ENCODE measurements at places on chromosomes 5 and 9.

DNA sequence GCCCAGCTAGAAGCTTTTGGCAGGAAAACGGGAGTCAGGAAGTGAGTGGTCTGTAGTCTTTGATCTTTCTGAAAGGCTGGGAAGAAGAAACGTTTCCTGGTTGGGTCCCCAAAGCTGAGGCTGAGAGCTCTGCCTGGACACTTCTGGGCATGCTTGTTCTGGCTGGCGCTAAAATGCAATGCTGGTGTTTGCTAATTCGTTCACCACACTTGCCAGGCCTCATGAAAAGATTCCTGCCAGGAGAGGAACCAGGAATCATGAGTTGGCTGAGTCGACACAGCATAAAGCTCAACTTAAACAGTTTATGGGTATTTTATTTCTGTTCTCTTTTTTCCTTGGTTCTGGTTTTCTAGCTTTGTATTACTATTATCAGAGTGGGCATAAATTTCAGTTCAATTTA lies 10.7 kb upstream of the PTGR1 start:
- peaks cover 4% of the 10 kb centered on the region for H3K27me3 ChIP-seq
- H3K27ac ChIP-seq: no peak overlapping the region
- no peaks in the 10 kb centered on the region for H3K4me1 ChIP-seq
- no peak for DNase-seq

- H3K4me1 ChIP-seq: peaks cover 31% of the 10 kb centered on the region
- peak overlapping the region; percentile 30 for H3K27ac ChIP-seq
- peak overlapping the region; percentile 12 for H3K4me3 ChIP-seq
- no peak for DNase-seq
Measured at GRCh38 chr5:33362915-33363314, 77.8 kb upstream of the TARS1 start.

DNA sequence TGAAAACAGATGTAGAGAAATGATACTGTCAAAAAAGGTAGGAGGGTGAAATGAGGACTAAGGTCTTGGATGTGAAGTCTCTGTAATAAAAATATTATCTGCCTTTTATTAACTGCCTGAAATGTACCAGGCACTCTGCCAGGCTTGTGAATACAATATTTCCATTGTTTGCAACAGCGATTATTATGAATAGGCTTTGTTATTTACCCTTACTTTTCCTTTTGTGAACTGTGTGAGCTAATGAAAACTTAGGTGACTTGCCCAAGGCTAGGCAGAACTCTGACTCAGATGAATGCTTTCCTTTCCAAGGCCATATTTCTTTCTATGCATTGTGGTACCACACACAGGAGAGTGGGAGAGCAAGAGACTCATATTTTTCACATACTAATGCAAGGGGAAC lies 204.1 kb downstream of the CDH12 start:
- peaks cover 4% of the 10 kb centered on the region for H3K4me1 ChIP-seq
- no peaks in the 10 kb centered on the region for H3K36me3 ChIP-seq
- no peak overlapping the region for H3K4me3 ChIP-seq

GRCh38 chr5:127997201-127997704 lies 86.3 kb upstream of the SLC12A2 start:
- H3K27me3 ChIP-seq: no peaks in the 10 kb centered on the region
- no peak for DNase-seq
- H3K4me3 ChIP-seq: no peak overlapping the region
- H3K27ac ChIP-seq: no peak overlapping the region

DNA sequence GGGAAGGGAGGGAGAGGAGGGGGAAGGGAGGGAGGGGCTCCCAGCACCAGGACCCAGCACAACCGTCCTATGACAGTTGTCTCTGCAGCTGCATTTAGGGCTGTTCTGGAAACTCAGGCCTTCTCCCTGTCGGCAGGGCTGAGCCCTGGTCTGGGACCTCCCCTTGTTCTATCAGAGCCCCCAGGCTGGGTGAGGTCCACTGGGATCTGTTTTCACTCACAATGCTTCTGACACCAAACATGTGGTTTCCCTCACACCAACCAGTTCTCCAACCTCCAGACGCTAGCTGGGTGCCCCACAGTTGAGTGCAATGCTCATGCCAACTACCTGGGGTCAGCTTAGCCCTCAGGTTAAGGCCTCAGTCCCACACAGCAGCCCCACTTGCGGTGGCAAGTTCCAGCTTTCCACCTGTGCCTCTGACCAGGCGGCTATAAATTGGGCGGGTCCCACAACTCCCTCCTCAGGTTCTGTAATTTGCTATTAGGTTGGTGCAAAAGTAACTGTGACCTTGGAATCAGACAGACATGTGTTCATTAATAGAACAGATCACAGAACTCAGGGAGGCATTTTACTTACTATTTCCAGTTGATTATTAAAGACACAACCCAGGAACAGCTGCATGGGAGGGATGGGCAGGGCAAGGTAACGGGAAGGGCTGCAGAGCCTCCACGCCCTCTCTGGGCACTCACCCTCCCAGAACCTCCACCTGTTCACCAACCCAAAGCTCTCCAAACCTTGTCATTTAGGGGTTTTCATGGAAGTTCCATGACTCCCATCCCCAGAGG lies 13.5 kb downstream of the ADAMTS2 start:
- no peak overlapping the region for H3K27ac ChIP-seq
- peaks cover 2% of the 10 kb centered on the region for H3K27me3 ChIP-seq
- H3K36me3 ChIP-seq: no peaks in the 10 kb centered on the region
- H3K4me3 ChIP-seq: no peak overlapping the region

GRCh38 chr9:121954477-121955140 lies 138.5 kb downstream of the TTLL11 start:
- no peaks in the 10 kb centered on the region for H3K27me3 ChIP-seq
- peaks cover 2% of the 10 kb centered on the region for H3K36me3 ChIP-seq
- H3K4me1 ChIP-seq: peaks cover 6% of the 10 kb centered on the region
- DNase-seq: no peak

DNA sequence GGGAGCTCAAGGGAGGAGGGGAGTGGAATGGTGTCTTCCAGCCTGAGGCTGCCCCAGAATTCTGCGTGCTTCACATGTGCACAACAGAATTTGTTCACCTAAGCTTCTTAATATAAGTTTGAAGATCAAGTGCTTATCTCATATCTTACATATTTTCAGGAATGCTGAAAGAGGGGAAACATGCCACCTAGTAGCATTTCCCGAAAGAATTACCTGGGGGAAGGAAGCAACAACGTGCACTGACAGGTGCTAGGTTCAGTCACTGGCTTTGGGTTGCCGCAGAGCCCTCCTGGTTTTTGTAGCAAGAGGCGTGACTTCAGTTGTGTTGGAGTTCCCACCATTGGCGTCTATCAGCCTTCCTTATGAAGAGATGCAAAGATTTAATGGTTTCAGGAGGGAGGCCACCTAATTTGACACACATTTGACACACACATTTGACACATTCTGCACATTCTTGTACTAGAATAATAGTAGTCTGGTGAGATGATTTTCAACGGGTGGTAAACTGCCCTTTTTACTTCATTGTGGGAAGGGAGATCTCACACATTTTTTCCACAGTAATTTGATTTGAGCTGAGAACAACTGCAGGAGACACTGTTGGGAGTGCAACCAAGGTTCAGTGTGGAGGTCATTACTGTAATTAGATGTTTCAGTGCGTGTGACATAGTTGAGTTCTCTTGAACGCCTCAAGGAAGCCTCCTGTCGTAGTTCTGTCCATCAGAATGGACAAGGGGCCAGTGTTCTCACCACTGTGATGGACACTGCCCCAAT lies 481.3 kb downstream of the CCDC171 start:
- no peak overlapping the region for H3K27ac ChIP-seq
- H3K4me3 ChIP-seq: no peak overlapping the region
- peaks cover 1% of the 10 kb centered on the region for H3K4me1 ChIP-seq
- DNase-seq: no peak

GRCh38 chr9:93244510-93245436 lies 60.8 kb downstream of the WNK2 start:
- H3K4me1 ChIP-seq: peaks cover 23% of the 10 kb centered on the region
- no peak for DNase-seq
- H3K27ac ChIP-seq: no peak overlapping the region
- H3K27me3 ChIP-seq: no peaks in the 10 kb centered on the region
- H3K4me3 ChIP-seq: no peak overlapping the region
- H3K36me3 ChIP-seq: no peaks in the 10 kb centered on the region

GRCh38 chr5:127550652-127551409 lies 33.4 kb downstream of the PRRC1 start:
- H3K27ac ChIP-seq: no peak overlapping the region
- H3K4me3 ChIP-seq: no peak overlapping the region
- no peaks in the 10 kb centered on the region for H3K27me3 ChIP-seq
- peaks cover 5% of the 10 kb centered on the region for H3K4me1 ChIP-seq
- H3K36me3 ChIP-seq: peaks cover 19% of the 10 kb centered on the region

DNA sequence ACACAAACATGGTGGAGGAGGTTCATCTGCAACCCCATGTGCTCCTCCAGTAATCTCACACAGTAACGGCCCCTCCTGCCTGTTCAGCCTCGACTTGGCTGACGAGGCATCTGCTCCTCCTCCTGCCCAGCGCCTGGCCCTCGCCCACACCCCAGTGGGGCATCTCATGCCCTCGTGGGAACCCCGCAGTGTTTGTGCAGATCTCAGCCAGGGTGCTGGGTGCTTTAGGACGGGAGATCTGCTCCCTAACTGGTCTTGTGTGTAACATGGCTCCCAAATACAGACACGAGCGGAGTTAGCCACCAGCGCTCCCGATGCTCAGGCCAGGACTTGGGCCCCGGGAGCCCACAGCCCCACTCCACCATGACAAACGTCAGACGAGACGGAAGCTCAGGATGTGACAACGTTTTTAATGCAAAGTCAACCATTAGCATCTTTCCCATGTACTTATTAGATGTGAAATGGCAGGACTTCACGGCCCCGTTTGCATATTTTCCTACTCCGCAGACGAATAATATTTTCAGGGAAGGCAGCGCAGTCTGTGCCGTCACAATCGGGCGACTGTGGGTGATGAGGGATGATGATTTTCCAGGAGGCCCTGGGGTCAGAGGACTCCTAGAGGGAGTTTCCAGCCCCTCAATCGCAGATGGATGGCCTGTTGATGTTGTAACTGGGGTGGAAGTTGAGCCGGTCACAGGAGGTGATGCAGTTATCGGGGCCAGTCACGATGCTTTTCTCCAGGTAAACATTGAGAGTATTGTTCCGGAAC lies 5.5 kb upstream of the MRPS2 start:
- H3K27me3 ChIP-seq: no peaks in the 10 kb centered on the region
- no peak overlapping the region for H3K27ac ChIP-seq
- peaks cover 8% of the 10 kb centered on the region for H3K4me1 ChIP-seq
- H3K4me3 ChIP-seq: peak overlapping the region; percentile 28
- H3K36me3 ChIP-seq: no peaks in the 10 kb centered on the region

DNA sequence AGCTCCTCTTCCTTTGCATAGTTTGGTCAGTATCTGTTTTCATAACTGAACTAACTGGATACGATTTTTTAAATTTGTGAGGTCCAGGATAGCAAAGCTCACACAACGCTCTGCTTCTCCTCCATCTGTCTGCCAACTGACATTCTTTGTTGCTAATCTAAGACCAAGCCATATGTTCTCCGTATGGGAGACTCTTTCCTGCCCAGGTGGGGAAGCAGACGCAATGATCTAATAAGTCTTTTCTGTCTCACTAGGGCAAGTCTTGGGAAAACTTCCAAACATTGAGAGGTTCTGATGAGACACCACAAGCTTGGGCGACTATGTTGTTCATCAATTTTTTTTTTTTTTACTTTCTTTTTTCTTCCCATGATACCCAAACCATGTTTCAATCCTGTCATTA lies 558.5 kb downstream of the EFNA5 start:
- H3K27ac ChIP-seq: no peak overlapping the region
- no peak overlapping the region for H3K4me3 ChIP-seq
- DNase-seq: no peak
- H3K4me1 ChIP-seq: peaks cover 4% of the 10 kb centered on the region
